ENCODE measurements at places on chromosomes 13 and 19. TPM values are rescaled to one million over a fixed set of nuclear protein-coding genes. Genes with fewer than 3 reads are reported as not detected.

Gene HCST
- 36.0 TPM for total RNA-seq

Gene CGB3
- total RNA-seq, result not detected

Gene NANOS3
- total RNA-seq, result not detected

Gene GATAD2A
- total RNA-seq, result 156 TPM

Gene TMEM91
- total RNA-seq, result 13.5 TPM

Gene ZNF850
- total RNA-seq, result 9.5 TPM

Gene TEX101
- not detected for total RNA-seq

Gene LYPD3
- total RNA-seq, result 0.42 TPM

Gene RGS9BP
- 0.72 TPM for total RNA-seq

Gene ZNF543
- 10.9 TPM for total RNA-seq

Gene C5AR1
- not detected for total RNA-seq

Gene FSTL3
- total RNA-seq, result 7.3 TPM

Gene NTF4
- not detected for total RNA-seq

Gene LGALS4
- total RNA-seq, result 1.3 TPM

Gene PRR22
- total RNA-seq, result 10.6 TPM

Gene SIGLEC5
- total RNA-seq, result not detected

Gene PTPRH
- not detected for total RNA-seq

Gene C19orf67
- total RNA-seq, result 1.4 TPM

Gene KCNJ14
- 2.6 TPM for total RNA-seq

Gene UGGT2
- 3.3 TPM for total RNA-seq

Gene ZNF430
- 31.5 TPM for total RNA-seq

Gene FARP1
- not detected for total RNA-seq

Gene NR2C2AP
- 27.3 TPM for total RNA-seq

Gene PRTN3
- not detected for total RNA-seq

Gene ZNF772
- total RNA-seq, result 1.5 TPM

Gene PPAN
- total RNA-seq, result 116 TPM

Gene MEIS3
- 0.79 TPM for total RNA-seq

Gene IL11
- 0.55 TPM for total RNA-seq

Gene SHISA2
- total RNA-seq, result not detected

Gene ZNF726
- 30.6 TPM for total RNA-seq

Gene DACH1
- total RNA-seq, result not detected

Gene SH2D3A
- 13.3 TPM for total RNA-seq

Gene PSG2
- total RNA-seq, result not detected

Gene APC2
- 2.4 TPM for total RNA-seq

Gene KIR3DL1
- not detected for total RNA-seq

Gene MBD3L2
- not detected for total RNA-seq

Gene NLRP5
- total RNA-seq, result not detected

Gene RNF17
- not detected for total RNA-seq

Gene THSD8
- 42.7 TPM for total RNA-seq

Gene CPB2
- total RNA-seq, result not detected

Gene SIAH3
- total RNA-seq, result not detected

Gene ATP8B3
- 19.3 TPM for total RNA-seq

Gene ACP4
- not detected for total RNA-seq

Gene PPM1N
- total RNA-seq, result 2.8 TPM

Gene BST2
- total RNA-seq, result 114 TPM

Gene IGSF23
- total RNA-seq, result not detected

Gene DOCK6
- 78.2 TPM for total RNA-seq

Gene GJA3
- total RNA-seq, result not detected

Gene DGKH
- total RNA-seq, result 16.1 TPM

Gene CBLC
- total RNA-seq, result not detected

Gene ZNF540
- total RNA-seq, result 0.39 TPM

Gene CYP4F12
- total RNA-seq, result not detected

Gene PGLYRP1
- not detected for total RNA-seq
